ENCODE measurements at places on chromosomes 1 and 21.

GRCh38 chr1:244010191-244010590 is 40.9 kb upstream of the ZBTB18 start:
- DNase-seq: no peak

DNA sequence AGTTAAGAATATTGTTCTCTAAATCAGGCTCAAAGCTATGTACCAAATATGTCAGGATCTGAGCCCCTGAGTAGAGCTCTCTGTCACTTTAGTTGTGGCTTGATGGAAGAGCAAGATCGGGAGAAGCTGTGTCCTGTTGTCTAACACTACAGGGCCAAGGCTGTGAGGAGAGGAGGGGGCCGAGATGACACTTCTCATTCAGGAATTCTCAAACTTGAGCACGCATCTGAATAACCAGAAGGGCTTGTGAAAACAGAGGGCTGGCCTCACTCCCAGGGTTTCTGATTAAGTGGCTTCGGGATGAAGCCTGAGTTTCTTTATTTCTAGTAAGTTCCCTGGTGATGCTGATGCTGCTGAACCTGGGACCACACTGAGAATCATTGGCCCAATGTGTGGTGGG is 209.2 kb upstream of the DAB1 start:
- DNase-seq: peak; percentile 21

DNA sequence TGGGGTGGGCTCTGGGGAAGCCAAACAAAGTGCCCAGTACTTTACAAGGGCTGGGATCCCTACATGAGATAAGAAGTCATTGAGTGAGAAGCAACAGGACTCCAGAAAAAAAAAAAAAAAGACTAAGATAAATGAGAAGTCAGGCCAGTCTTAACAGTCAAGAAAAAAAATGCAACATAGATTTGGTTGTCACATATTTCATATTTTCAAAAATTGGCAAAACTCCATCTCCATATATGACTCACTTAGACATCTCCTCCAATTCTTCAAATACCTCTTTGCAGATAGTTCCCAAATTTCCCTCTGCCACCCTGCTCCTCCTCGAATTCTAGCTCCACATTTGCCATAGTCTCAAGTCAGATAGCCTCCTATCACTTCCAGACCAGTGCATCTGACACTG is 20.9 kb upstream of the SIPA1L2 start:
- DNase-seq: peak; percentile 61

DNA sequence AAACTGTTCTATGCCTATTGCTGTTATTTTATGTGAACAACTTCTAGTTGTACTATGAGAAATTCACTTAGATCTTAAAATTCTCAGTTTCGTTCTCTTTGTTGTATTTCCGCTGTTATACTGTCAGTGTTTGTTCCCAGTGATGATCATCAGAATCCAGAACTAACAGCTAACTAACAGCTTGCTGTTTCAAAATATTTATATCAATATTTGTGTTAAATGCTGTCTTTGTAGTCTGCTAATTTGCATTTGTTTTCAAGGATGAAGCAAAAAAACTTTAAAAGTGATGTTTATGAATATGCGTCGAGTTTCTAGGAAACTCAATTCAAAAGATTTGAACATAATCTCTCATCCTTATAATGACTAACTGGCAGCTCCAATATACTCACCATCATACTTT is 84.5 kb downstream of the SPATA17 start:
- no peak for DNase-seq

DNA sequence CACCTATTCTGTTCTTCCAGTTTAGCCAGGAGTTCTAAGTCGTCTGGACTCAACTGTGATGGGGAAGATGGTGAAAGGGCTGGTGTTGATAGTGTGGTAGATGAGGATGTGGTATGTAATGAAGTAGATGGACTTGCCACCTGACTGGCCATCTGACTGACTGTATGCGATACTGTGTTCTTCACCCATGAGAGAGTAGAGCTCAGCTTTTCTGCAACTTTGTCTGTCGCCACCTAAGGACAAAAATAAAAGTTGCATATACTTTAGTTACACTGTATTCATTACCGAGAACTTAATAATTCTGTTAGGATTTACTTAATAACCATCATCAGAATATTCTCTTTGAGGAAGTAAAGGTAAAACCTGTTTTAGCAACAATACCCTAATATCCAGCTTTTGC is 48.5 kb downstream of the EVI5 start:
- DNase-seq: no peak

GRCh38 chr1:171159148-171159547 is 26.0 kb upstream of the FMO2 start:
- no peak for DNase-seq

DNA sequence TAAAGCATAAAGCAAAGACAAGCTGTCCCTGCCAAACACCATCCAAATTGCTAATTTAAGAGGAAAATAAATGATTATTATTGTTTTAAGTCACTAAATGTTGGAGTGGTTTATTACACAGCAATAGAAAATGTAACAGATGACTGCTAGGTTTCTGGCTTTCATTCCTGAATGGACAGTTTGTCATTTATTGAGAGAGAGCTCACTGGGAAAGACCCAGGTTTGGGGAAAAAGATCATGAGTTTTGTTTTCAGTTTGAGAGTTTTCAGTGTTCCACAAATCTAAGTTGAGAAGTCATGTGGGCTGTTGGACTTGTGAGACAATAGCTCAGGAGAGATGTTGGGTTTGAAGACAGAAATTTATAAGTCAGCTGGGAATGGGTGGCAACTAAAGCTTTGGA is 5.4 kb downstream of the GPA33 start:
- DNase-seq: no peak

DNA sequence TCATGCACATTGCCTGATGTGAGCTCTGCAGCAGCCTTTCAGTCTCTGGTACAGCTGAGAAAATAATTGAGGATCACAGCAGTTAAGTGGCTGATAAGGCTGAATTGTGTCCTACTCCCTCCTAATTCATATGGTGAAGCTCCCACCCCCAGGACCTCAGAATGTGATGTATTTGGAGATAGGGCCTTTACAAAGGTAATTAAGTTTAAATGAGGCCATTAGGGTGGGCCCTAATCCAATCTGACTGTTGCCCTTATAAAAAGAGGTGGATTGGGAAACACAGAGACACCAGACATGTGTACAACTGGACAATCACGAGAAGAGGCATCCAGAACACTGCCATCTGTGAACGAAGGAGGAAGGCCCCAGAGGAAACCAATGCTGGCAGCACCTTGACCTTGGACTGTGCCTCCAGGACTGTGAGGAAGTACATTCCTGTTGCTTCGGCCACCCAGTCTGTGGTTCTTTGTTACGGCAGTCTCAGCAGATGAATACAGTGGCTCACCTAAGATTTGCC is 148.1 kb downstream of the TRABD2B start:
- DNase-seq: no peak

DNA sequence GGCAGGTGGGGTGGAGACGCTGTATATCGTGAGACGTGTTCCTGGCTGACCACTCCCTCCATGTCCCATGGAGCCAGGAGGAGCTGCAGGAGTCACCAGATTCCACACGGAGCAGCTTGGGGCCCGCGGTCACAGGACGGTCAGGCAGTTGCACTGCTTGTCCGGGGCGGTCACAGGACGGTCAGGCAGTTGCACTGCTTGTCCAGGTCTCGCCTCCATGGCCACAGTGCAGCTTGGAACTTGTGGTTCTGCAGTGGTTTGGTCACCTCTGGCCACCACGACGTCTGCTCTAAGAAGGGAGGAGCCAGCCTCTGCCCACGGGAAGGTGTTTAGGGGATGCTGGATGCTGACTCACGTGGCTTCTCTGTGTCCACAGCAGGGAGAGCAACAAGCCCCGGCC is 33.0 kb downstream of the SLX9 start:
- DNase-seq: no peak

GRCh38 chr1:180926164-180926981 is 13.7 kb downstream of the KIAA1614 start:
- peak; percentile 41 for DNase-seq

GRCh38 chr1:94787691-94788090 is 32.5 kb upstream of the SLC44A3 start:
- no peak for DNase-seq

DNA sequence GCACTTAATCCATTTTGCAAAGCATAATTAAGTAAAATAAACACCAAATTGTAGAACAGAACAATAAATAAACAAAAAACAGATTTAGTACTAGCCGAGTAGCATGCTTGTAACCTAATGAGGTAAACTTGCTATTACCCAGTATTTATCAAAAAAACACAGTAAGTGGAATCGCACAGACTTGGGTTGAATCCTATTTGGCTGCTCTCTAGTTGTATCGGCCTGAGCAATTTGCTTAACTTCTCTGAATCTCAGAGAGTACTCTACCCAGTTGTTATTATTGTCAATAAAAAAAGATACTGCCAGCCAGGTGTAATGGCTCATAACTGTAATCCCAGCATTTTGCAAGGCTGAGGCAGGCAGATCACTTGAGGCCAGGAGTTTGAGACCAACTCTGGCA is 664.3 kb downstream of the ADGRL2 start:
- DNase-seq: no peak
